Renal cortical epithelial cell (primary cell): ENCODE measurements at places on chromosomes 6 and 20.

- no peak for DNase-seq
Observed at GRCh38 chr6:5278565-5279120, 17.3 kb downstream of the FARS2 start.

GRCh38 chr6:81769824-81770223 is 17.3 kb upstream of the TENT5A start:
- peak; percentile 82 for DNase-seq

DNA sequence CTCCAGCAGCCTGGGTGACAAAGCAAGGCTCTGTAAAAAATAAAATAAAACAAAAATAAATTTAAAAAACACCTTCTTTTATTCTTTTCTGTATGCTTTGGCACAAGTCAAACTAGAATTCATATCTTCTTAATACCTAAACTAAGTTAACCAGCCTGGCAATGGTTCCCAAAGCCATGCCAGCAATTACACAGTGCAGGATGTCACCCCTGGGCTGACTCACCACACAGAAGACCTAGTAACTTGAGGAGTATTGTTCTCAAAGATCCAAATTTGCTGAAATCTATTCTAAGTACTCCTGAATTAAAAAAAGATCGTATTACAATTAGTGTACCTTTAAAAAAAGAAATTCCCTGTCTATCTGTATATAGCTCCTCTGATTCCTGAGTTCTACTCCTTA is 162.7 kb upstream of the SGK1 start:
- DNase-seq = peak; percentile 76

DNA sequence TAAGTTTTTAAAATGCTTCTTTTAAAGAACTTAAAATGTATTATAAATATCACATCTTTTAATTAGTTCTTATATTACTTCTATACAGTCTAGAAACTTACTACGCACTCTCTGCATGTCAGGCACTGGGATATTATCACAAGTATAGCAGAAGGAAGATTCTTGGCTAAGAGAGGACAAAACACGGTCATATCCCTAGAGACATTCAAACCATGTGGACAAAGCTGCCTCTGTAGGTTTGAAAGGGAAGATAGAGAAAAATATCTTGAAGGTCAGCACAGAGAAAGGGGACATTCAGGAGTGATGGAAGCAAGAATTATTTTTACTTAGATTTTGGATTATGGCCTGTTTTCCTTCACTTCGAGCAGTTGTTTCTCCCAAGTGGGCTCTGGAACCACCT is 64.1 kb downstream of the LRRC1 start:
- no peak for DNase-seq

DNA sequence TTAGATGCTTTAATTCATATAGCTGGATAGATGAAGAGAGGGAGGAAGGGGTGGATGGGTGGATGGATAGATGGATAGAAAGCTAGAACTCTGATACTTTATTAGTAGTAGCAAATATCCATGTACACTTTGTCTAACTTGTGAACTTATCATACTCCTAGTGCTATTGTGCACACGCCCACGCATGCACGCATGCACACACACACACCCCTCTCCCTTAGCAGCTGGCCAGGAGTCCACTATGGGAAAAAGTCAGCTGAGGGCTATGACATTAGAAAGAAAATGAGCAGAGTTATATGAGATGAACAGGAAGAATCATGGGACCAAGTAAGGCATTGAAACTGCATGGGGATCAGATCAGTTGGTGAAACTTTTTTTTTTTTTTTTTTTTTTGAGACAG is 28.6 kb downstream of the TAB2 start:
- DNase-seq = no peak

GRCh38 chr20:22752324-22752723 is 168.0 kb upstream of the FOXA2 start:
- no peak for DNase-seq

DNA sequence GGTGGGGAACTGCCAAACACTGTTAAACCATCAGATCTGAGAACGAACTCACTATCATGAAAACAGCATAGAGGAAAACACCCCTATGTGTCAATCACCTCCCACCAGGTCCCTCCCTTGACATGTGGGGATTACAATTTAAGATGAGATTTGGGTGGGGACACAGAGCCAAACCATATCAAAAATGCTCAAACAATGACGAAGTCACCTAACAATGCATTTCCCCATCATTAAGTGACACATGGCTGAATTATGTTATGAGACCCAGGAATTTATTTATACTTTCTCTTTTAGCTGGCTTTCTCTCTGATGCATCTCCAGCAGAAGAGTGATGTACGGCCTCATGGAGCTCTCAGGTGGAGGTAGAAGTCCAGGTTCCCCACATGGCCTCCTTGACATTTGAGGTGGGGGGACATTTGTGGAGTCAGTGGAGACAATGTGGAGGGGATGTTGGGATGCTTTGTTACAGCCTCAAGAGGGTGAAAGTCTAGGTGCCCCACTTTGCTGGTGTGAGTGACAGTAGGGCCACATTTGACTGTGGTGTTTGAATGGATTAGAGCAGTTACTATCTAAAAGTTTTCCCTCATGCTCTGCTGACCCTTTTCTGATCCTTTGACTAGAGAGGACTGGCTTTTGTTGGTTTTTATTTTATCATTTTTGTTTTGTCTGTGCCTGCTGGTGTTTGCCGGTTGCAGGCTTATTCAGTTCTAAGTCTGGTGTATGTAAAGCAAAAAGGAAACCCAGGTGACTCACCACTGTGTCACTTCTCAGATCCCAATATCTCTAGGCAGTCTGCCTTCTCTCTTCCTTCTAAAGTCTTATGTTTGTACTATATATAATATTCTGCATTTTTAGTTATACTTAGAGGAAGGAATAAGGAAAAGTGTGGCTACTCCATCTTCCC is 18.5 kb upstream of the DCBLD1 start:
- peak; percentile 56 for DNase-seq

DNA sequence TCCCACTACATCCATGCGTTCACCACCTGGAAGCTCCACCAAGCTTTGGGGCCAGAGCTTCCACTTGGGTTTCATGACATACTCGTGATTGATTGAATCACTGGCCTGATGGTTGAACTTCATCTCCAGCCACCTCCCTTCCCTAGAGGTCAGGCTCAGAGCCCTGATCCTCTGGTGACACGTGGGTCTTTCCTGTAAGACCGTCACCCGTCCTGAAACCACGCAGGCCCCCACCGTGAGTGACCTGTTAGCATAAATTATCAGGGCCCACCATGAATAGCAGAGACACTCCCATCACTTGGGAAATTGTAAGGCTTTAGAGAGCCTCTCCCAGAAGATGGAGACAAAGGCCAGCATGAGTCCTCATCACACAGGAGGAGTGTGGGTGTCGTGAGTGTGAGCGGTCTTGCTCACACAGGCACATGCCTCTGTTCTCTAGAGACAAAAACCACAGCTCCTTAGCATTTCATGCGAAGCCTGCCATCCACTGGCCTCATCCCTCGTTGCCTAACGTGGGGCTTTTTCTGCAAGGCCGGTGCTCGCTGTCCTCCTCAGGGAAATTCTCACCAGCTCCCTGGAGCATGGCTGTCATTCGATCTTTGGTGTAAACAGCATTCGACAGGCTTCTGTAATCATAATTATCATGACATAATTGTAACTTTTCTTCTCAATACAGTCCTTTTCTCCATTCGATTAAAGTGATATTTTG is 65.1 kb upstream of the DUSP22 start:
- DNase-seq = no peak
